ENCODE measurements at places on chromosomes 3 and 15.
A peak's percentile ranks its signal among the peaks of the same experiment; 100 is the strongest.

GRCh38 chr3:61734749-61735686 is 173.6 kb downstream of the PTPRG start:
- no peak for DNase-seq

DNA sequence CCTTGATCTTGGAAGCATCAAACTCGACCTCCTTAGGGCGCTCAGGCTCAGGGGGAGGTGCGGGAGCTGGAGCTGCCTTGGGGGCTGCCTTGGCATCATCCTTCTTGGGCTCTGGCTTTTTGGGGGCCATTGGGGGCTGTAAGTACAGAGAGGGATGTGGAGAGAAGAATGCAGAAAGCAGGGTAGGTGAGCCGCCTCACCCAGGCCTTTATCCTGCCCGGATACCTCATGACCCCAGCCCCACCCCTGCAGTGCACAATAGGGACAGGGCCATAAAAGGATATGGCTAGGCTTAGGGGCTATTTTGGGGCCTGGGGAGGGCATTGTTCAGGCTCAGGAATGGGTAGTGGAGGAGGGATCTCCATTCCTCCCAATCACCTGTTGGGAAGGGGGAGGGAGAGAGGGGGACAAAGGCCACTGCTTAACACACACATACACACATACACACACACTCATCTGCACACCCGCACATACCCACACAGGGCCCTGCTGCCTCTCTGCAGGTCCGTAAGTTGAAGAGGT is at the start of gene MYL3:
TSS of gene MYL3 (minus strand) at position 184 of the 522 bp plus-strand sequence. CDS start at position 130, 54 bp downstream.
- DNase-seq, result no peak

- no peak for DNase-seq
Observed at GRCh38 chr15:90232941-90233386, 777 bp downstream of the CIB1 start.

- DNase-seq, result no peak
Observed at GRCh38 chr15:87711026-87711425, 545.5 kb downstream of the NTRK3 start.

- no peak for DNase-seq
Observed at GRCh38 chr3:110664148-110664547, 407.5 kb upstream of the NECTIN3 start.

GRCh38 chr3:35641920-35642527 is 2.7 kb downstream of the ARPP21 start:
- no peak for DNase-seq

- no peak for DNase-seq
Observed at GRCh38 chr3:102676424-102676823, 241.6 kb downstream of the ZPLD1 start.

DNA sequence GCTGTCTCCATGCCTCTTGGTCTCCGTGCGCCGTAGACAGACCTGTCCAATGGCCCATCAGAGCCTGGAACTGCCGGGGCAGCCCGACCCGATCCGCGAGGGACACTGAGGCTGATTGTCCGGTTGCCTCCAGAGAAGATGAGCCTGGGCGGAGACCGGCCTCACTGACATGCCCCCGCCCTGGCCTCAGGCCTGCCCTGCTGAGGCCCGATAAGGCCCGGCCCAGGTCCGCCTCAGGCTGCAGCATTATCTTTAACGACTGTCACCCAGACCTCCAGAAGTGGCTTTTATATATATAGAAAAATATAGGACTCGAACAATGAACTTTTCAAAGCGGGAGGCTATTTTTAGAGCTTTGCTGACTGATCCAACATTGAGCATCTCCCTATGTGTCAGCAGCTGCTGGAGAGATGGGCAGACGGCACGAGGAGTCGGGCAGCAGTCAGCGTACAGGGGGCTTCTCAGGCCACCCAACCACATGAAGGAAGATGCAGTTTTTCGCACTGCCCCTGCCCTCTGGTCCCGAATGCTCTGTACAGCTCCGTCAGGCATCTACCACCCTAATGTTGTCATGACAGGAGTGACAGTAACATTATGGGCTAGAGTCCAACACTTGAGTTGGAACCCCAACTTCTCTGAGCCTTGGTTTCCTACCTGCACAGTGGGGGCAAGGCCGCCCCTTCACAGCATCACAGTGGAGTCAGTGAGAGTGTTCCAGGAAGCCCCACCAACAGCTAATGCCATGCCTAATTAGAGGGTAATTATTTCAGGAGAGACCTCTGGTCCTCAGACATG is 112.0 kb upstream of the RPL32 start:
- no peak for DNase-seq

- DNase-seq, result no peak
Observed at GRCh38 chr3:176855901-176856486, 341.3 kb downstream of the TBL1XR1 start.

DNA sequence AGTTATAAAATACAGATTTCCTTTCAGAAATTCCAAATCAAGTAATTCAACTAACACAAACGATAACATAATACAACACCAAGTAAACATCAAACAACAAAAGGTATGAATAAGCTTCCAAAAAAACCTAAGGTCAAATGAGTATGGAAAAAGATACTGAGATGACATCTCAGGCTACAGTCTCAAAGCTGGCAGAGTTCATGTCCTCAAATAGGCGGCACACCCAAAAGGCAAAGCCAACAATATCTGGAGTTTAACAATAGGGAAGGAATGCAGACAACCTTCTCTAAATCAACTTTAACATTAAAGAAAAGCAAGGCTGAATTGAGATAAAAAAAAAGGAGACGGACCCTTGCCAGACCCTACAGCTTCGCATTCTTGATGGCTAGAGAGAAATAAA is 346.6 kb downstream of the RSL24D1 start:
- DNase-seq, result no peak

- peak; percentile 66 for DNase-seq
Observed at GRCh38 chr3:50189274-50189673, 2.1 kb upstream of the GNAT1 start.

DNA sequence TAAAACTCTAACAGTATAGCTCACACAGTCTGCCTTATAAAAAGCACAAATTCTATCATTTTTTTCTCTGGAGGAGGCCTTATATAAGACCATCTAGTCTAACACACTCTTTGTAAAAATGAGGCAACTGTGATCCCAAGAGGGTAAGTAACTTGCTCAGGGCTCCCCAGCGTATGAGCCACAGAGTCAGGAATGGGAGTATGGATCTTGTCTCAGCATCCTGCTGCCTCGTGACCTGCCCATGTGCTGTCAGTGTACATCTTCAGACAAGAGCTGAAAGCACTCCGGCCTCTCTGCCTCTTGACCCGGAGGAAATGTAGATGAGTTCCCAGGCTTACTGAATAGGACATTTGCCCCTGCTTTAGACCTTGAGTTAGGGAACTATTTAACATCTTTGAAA is 28.4 kb upstream of the MEF2A start:
- no peak for DNase-seq

DNA sequence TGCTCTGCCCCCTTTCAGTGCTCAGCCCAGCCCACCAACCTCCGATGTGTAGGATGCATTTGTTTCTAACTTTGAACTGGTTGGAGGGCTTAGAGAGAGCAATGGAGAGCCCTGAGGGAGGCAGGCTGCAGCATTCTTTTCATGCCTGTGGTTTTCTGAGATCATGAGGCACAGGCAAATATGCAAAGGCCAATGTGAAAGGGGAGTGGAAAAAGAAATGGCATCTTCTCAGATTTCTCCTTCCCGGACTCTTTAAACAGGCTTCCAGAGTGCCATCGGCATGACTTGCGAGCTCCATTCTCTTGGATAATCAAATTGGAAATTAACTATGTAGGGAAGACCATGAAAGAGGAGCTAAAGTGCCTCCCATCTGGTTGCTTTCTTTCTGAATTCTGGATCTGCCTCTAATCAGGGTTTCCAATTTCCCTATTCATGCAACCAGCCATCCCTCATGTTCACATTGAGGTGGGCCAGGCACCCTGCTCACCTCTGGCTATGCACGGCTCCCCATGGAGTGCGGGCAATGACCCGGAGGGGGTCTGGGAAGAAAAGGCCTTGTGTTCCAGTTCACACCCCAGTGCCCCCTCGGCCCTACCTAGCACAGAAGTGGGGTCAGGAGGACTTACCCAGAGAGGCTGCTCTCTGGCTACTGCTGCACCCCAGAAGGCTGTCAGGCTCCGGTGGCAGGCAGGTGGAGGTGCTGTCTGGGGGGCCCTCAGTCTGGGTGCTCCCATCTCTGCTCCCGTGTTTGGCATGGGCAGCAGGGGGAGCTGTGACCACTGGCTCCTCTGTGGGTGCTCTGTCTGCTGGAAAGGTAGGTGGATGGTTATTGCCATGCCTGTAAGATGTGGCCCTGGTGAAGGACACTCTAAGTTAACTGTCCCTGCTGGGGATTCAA is 16.1 kb downstream of the AMOTL2 start:
- peak; percentile 26 for DNase-seq

DNA sequence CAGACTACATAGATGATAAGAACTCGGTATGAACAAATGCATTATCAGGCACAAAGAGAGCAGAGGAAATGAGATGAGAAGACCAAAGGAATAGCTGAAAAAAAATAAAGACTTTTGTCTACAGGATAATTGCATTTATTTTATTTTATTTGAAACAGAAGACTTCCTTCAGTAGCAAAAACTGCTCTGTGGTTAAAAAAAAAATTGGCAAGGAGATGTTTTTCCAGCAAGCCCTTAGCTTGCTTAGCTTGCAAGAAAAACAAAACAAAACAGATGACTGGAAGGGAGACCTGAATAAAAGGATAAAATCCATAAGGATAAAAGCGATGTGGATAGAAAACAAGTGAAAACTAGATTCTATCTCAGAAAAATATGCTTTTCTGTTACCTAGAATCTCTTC is 9.1 kb upstream of the PPM1L start:
- no peak for DNase-seq

- DNase-seq, result no peak
Observed at GRCh38 chr3:125367403-125368230, 7.5 kb downstream of the ZNF148 start.

- no peak for DNase-seq
Observed at GRCh38 chr15:91884606-91885005, 31.1 kb downstream of the SLCO3A1 start.

GRCh38 chr3:19173945-19174344 is 25.6 kb downstream of the KCNH8 start:
- DNase-seq, result no peak

- no peak for DNase-seq
Observed at GRCh38 chr3:126337980-126338651, 19.1 kb downstream of the KLF15 start.

DNA sequence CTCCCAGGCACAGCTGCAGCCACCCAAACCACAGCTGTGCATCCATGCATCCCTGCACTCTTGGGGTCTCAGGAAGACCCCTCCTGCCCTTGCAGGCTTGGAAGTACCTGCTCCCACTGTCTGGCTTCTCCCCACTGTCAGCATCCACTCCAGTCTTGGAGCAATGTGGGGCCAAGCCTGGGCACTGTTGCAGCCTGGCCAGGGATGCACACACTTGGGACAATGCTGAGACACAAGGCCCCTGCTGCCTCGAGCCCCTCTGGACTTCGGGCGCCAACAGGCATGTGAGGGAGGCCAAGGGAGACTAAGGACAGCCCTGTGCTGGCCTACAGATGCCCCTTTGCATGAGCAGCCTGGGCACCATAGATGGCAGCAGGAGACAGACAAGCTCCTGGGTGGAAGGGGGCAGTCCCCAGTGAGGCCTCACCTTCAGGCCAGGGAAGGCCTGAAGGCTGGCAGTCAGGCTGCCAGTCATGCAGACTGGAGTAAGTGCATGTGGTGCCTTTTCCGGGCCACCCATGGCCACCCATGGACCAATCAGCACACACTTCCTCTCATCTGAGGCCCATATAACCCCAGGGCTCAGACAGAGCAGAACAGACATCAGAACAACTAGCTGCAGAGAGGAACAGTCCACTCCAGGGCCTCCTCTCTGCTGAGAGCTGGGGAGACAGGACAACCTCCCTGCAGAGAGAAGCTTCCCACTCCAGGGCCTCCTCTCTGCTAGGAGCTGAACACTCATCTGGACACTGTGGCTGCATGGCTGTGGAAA is 219.0 kb downstream of the VGLL3 start:
- no peak for DNase-seq

DNA sequence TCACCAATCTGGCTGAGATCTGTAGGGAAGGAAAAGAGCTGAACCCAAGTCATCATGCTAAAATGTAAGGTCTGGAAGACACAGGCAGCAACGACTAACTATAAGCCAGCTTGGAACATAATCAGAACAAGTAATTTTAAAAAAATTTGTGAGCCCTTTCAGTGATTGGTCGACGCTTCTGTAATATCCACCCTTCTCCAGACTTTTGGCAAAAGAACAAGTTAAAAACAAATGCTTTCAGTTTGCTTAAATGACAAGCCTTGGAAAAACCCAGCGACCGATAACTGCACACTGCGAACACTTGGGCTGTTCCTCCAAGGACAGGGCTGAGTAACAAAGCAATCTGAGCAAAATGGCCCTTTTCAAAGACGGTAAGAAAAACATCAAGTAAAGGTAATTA is 49.6 kb downstream of the PCSK6 start:
- DNase-seq, result no peak

- no peak for DNase-seq
Observed at GRCh38 chr3:34011171-34012101, 213.0 kb downstream of the PDCD6IP start.

- no peak for DNase-seq
Observed at GRCh38 chr3:100496711-100497261, 4.4 kb downstream of the TMEM45A start.

GRCh38 chr3:12227833-12228232 is 61.0 kb upstream of the PPARG start:
- no peak for DNase-seq

DNA sequence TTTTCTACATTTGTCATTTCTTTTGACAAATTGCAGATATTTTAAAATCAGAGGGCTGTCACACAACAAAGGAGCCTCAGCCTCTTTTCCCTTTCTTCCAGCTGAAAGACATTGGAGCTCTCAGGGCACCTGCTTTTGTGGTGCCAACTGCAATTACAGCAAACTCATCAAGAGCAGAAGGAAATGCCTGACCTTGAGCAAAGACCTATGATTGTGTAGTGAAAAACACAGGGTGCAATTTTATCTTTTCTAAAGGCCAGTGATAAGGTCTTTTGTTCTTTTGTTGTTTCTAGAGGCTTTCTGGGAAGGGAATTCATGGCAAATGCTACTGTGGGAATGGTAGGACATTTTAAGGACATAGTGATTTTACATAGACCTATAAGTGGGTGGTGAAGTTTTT is 214.3 kb downstream of the OXSM start:
- no peak for DNase-seq

DNA sequence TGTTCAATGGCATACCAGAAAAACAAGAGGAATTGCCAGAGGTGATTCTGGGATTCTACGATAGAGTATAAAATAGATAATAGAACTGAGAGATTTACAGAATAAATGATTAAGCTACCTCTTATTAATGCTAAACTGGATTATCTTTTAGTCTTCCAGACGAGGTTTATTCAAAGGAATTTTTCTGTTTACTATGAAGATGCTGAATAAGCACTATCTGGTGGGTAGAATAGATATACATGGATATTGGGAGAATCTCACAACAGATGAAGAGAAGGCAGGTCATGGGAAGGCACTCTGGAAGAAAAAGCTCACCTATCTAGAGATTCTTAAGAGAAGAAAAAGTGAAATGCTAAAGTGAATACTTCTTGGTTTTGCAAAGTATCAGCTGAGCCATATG is 11.2 kb downstream of the CIP2A start:
- DNase-seq, result no peak

DNA sequence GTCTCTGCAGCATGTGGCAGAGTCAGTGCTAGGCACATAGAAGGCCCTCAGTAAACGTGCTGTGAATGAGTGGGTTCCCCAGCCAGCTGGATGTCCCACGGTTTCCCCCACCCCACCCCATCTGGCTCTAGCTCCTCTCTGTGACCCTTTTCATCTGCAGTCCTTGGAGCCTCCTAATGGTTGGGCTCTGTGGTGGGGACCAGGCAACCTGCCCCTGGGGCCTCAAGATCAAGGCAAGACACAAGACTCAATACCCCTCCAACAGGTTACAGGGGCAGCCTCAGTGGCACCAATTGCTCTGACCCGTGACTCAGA is 17.1 kb upstream of the CYP11A1 start:
- no peak for DNase-seq
